ENCODE measurements at places on chromosomes 2 and 18.

GRCh38 chr2:15638720-15639119, 47.1 kb downstream of the DDX1 start:
- DNase-seq: no peak

DNA sequence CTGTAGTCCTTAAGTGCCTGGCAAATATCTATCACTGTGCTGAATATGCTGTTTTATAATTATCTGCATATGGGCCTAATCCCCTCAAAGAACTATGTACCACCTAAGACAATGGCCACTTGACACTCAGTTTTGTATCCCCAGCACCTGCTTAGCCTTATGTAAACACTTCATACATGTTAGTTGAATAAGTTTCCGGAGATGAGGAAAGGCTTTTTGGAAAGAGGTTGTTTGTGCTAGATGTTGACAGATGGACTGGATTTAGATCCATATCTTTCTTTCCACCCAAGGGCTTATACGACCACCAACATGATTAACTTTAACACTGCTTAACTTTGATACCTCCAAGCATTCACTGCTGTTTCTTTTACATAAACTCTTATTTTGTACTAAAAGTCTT, 63.3 kb downstream of the FAM228A start:
- DNase-seq: no peak

- DNase-seq: no peak
Observed at GRCh38 chr2:241551998-241552737, 6.4 kb upstream of the BOK start.

GRCh38 chr2:106701203-106702022, 184.6 kb downstream of the ST6GAL2 start:
- no peak for DNase-seq

- DNase-seq: peak; percentile 69
Observed at GRCh38 chr18:65380986-65381385, 369.8 kb upstream of the CDH7 start.

DNA sequence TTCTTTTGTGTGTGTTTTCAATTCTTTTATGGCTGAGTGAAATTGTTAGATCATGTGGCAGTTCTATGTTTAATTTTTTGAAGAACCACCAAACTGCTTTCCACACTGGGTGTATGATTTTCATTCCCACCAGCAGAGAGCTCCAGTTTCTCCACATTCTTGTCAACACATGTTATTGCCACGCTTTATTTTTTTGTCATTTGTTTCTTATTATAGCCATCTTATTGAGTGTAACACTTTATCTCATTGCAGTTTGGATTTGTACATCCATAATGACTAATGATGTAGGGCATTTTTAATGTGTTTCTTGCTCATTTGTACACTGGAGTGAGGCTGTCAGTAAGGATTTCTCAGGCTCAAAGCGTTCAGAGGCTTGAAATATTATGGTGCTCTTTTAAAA, 184.2 kb downstream of the PIEZO2 start:
- no peak for DNase-seq

DNA sequence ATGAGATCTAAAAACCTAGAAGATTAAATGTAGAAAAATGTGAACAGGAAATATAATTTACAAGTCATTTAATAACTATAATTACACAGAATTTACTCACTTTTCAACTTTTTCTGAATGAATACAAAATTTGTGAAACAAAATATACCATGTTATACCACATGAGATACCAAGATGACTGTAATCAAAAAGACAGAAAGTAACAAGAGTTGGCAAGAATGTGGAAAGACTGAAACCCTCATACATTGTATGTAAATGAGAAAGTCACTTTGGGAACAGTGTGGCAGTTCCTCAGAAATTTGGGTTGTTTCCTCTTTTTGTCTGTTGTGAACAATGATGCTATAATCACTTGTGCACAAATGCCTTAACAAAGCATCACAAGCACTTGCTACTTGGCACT, 145.4 kb upstream of the ZNF804A start:
- no peak for DNase-seq

DNA sequence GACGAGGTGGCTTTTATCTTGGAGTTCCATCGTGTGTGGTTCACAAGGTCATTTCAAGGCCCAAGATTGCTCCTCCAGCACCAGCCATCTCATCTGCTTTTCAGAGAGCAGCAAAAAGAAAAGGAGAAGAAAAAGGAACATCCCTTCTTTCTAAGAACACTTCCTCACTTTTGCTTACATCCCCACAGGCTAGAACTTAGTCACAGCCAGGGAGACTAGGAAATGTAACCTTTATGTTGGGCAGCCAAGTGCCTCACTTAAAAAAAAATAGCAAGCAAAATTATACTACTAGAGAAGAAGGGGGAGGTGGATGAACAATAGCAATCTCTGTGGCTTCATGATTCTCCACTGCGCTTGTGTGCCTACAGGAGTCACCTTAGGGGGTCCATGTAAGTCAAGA, 141.8 kb downstream of the SMAD2 start:
- DNase-seq: no peak

- DNase-seq: no peak
Observed at GRCh38 chr2:41027095-41027494, 575.2 kb upstream of the SLC8A1 start.

GRCh38 chr2:105886687-105887086, 142.0 kb downstream of the NCK2 start:
- DNase-seq: no peak

DNA sequence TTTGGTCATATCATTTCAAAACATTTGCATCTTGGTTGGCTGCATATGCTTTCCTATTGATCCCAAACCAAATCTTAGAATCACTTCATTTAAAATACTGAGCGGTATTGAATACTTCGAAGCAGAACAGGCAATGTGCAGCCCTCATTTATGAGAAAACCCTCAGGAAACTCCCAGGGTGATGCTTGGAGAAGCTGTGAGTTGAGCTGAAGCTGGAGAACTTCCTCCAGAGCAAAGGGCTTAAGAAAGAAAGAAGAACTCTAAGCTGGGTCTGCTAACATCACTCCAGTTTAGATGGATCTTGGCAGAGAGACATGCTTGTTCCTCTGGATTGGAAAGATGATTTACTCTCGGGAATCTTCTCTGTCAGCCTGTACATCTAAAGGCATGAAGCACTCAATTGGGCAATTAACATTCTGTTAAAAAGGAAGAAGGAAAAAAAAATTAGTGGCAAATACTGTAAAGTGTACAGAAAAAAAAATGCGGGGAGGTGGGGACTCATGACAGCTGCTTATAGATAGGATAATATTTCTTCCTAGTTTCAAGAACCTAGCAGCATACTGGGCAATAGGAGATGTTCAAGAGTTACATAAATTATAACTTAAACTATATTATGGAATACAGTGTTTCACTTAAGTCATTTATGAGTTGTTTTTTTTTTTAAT, 49.5 kb downstream of the ATIC start:
- DNase-seq: no peak

GRCh38 chr18:46402396-46402795, 254.6 kb downstream of the LOXHD1 start:
- no peak for DNase-seq

- DNase-seq: peak; percentile 68
Observed at GRCh38 chr2:86078774-86079545, 26.7 kb downstream of the POLR1A start.

DNA sequence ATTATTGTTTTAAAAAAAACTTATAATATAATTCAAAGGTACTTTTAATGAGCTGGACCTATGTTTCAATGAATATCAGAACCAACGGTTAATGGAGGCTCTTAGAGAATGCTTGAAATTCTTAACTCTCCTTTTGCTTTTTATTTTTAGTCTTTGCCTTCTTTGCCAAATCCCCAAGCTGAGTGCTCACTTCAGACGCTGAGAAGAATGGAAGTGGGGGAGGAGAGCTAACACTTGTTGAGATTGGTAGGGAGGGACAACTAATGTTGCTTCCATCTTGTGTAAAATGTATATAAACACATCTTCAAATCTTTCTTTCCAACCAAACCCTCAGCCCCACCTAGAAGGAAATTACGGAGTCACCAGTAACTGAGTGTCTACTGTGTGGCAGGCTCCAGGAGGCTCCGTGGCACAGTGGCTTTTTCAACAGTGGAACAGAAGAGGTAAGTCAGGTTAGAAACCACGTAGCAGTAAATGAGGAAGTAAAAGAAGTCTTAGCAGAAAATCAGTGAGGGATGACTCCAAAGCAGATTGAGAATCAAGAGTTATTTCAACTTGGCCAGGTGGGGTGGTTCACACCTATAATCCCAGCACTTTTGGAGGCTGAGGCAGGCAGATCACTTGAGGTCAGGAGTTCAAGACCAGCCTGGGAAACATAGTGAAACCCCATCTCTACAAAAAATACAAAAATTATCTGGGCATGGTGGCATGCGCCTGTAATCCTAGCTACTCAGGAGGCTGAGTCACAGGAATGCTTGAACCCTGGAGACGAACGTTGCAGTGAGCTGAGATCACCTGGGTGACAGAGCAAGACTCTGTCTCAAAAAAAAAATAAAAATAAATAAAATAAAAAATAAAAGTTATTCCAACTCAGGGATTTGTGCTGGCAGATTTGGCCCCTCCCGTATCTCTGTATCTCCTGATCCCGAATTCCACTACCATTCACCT, 45.0 kb upstream of the CREB1 start:
- DNase-seq: no peak

GRCh38 chr2:63658176-63658968, 69.6 kb downstream of the MDH1 start:
- DNase-seq: no peak

DNA sequence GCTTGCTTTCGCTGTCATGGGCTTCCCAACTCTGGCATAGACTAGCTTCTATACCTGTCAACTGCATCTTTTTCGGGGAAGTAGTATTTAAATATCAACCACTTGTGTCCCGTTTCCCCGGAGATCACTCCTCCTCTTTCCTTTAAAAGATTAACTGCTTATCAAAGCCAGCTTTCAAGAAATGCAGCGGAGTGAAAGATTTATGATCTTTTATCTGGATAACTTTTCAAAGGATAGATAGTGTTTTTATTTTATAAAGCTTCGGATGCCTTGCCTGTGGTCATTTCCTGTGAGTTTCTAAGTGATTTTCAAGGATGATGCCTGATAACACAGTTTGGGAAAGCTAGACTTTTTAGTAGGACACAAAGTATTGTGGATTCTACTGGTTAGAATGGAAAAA, 2.9 kb upstream of the IGFBP5 start:
- DNase-seq: no peak

DNA sequence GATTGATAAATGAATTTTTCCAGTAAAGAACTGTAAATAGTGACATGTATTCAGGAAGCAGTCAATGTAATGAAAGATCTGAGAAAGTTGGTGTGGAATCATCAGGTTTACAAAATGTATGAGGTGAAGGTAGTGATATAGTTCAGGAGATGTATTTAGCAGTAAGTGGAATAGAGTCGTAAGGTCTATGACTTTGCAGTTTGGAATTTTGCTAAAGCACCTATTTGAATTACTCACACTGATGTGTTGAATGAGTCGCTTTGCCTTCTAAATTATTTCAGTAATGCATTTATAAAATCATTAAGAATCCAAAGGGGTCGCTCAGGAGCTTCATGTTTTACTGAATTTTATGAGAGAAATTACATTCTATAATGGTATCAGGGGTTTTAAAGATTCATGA, 713.7 kb downstream of the DSC3 start:
- DNase-seq: no peak

Measured in cerebellum (tissue), 4 donors.